ENCODE measurements at places on chromosomes 4 and X. TPM values are rescaled to one million over a fixed set of nuclear protein-coding genes. Genes with fewer than 3 reads are reported as not detected.

Gene DCAF8L2
- not detected for total RNA-seq

Gene FHDC1
- total RNA-seq = under 0.01 TPM

Gene PF4V1
- total RNA-seq = 0.25 TPM

Gene NPY2R
- 0.13 TPM for total RNA-seq

Gene DKK2
- total RNA-seq = 0.13 TPM

Gene F8A2
- total RNA-seq = not detected

Gene POF1B
- 3.0 TPM for total RNA-seq
